ENCODE measurements at places on chromosomes 7 and 10.

GRCh38 chr7:218896-219580 is 26.7 kb downstream of the FAM20C start:
- no peak for DNase-seq

GRCh38 chr10:19888061-19888660 is 71.9 kb downstream of the PLXDC2 start:
- DNase-seq, result no peak

- DNase-seq, result no peak
Measured at GRCh38 chr10:33801705-33802104, 467.2 kb upstream of the NRP1 start.

GRCh38 chr10:17220652-17221100 is 7.4 kb upstream of the VIM start:
- DNase-seq, result no peak

DNA sequence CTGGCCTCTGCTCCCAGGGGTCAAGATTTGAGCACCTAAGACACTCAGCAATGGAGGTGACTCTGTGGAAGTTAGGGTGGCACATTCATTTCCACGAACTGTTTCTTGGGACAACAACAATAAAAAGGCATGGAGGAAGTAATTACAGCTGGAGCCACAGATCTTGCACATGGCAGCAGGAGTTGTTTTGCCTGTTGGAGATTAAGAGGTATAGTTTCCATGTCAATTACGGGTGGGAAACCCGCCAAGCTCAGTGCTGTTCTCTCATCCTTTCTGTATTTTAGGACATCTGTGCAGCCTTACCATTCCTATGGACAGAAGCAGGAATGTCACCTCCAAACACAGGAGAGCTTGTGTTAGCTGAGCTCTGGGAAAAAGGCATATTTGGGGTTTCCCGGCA is 201.2 kb downstream of the SNX10 start:
- DNase-seq, result no peak

DNA sequence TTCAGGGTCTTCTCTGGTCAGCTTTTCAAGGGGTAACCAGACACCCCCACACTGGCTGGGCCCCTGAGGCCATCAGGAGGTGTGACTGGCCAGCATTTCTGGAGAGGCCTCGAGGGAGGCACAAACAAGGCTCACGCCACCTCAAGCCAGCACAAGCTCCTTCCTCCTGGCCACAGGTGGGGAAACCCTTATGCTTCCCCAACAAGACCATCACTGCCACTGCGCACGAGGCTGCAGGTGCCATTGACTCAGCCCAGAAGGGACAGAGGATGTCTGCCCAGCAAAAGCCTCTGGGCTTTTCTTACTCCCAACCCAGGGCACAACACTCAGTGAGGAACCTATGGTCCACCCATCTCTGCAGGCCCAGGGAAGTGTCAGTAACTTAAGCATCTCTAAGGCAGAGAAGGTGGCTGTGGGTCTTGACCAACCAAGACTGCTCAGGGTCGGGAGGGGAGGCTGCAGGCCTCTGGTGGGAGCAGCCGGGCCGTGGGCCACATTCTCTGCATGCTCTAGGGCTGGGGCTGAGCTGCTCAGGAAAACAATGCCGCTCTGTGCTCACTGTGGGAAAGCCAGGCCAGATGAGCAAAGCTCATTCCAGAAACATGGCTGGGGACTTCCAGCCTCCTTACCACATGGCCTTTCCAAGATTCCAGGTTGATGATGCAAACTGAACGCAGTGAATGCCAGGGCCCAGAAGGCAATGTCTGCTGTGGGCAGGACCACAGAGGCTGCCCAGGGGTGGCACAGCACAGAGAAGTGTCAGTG is 24.2 kb upstream of the RASSF4 start:
- DNase-seq, result no peak

DNA sequence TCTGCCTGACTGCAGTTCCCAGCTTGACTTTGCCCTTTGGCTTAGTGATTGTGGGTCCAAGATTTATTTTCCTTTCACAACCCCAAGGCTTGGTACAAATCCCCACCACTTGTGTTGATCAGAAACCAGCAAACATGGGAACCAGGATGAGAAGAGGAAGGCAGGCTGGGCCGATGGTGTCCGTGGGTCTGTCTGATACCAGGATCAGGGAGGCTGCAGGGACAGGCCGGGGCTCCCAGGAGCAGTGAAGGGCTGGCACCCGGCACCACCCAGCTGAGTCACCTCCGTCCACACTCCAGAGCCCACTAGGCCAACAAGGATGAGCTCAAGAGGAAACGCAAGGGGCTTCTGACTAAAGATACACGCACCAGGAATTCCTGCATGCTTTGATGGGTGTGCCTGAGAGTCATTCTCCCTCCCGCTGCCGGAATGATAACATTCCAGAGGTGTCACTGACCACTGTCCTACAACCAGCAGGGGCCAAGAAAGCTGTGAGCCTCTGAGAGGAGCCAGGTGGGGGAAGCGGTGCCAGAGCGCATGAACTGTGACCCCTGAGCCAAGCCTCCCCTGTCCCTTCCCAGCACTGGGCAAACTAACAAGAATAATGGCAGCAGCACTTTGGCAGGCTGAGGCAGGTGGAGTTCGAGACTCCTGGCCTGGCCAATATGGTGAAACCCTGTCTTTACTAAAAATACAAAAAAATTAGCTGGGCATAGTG is 29.2 kb upstream of the PROSER2 start:
- DNase-seq, result no peak

DNA sequence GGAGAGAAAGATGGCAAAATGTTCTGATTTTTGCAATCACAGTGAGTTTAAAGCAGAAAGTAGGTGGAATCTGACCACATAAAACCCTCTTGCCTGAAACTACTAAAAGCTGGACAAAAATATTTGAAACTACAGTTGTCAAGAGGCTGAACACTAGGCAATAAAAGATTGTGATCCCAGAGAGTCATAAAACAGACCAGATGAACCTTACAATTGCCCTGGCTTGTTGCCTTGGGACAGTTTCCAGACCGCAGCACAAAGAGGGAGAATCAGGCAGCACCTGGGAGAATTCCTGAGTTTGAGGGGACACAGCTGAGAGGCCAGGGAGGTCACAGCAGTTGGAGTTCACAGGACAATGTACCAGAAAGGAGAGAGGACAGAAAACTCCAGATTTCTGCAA is 107.3 kb upstream of the NANOS1 start:
- DNase-seq, result no peak

DNA sequence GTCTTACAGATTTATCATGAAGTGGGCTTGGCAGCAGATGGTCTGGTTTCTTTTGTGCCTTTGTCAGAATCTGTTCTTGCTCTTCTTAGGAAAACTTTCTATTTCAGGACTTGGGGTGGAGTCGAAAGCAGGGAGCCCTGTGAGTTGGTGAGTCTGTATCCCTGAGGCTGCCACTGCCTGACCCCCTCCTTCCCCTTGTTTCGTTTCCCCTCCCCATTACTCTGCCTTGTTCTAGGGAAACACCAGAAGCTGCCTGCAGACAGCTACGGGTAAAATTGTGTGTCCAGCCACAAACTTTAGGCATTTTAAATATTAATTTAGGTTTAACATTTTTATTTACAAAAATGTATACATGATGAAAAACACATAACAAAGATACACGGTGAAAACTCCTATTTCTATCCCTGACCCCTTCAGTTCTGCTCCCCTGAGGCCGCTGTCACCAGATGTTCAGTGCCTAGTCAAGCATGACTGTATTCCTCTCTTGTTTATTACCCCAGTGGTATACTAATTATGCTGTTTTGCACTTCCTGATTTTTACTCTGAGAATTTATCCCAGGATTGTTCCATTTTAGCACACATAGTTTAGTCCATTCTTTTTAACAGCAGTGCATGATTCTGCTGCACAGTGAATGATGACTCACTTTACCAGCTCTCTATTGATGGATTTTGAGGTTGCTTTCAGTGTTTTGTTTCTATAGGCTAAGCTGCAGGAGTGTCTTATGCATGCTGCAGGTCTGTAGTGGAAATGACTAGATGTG is 9.1 kb downstream of the TSPAN14 start:
- no peak for DNase-seq

- no peak for DNase-seq
Measured at GRCh38 chr7:89023877-89024276, 228.3 kb upstream of the TEX47 start.

- DNase-seq, result no peak
Measured at GRCh38 chr7:97733276-97734161, 1.6 kb downstream of the TAC1 start.

DNA sequence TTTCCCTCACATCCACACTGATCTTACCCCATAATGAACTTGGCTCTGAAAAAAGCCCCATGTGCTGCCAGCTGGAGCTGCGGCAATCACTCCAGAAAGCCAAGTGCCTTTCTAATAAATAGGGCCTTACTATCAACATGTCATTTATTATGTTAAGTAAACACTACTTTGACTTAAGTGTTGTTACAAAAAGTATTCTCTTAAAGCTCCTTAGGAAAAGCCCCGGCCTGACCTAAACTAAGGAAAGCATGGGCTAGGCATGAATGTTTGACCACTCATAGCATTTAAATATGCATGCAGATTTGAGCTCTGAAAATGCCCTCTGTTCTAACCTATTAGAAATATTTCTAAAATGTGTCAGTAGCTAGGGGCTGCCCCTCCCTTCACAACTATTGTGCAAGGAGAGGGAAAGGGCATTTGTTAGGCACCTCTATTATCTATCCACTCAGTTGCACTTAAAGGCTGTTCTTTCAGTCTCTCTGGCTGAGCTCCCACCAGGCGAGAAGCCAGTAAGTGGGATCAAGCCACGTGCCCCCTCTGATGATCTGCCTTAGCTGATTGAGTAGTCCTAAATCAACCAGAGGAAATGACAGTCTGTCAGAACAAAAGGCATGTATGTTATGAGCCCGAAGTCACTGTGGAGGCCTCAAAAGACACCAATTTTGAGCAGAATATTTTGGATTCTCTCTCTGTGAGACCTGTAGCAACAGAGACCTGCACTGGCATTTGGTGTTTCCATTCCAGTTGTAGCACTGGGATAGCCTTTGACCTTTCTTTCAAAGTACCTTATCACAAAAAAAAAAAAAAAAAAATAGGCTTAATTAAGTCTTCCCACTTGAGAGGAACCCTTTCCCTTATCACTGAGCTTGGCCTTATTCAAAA is 77.1 kb downstream of the ITGB8 start:
- no peak for DNase-seq

- no peak for DNase-seq
Measured at GRCh38 chr7:153529100-153529499, 523.1 kb upstream of the DPP6 start.

DNA sequence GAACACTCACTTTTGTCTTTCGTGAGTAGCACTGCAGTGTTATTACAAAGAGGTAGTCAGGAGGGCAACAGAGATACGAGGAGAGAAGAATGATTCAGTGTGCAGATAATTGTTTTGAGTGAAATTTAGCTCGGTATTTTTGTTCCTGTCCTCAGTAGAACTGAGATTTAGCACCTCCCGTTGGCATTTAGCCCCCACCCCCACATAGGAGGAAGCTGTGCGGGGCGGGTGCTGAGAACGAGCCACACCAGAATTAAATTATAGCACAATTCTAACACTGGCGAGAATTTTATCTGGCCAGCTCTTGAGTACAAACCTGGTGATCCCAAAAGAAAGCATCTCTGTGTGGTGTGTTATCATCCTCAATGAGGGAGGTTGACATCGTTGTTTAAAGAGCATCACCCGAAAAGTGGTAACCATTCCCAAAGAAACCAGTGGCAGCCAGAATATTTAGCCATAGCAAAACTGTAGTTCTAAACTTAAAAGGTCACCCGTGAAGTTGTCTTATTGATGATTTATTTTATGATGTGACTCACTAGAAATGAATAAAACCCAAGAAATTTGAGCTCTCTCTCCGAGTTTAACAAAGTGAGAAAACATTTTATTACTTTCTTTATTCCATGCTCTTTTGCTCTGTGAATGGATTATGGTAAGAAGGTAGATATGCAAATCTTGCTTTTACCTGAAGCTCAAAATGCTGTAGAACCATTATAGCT is 612.2 kb downstream of the SUGCT start:
- DNase-seq, result no peak

GRCh38 chr10:102352066-102352715 is 43.3 kb upstream of the NFKB2 start:
- DNase-seq, result peak; percentile 45

- DNase-seq, result no peak
Measured at GRCh38 chr10:113320211-113320610, 232.6 kb upstream of the HABP2 start.

DNA sequence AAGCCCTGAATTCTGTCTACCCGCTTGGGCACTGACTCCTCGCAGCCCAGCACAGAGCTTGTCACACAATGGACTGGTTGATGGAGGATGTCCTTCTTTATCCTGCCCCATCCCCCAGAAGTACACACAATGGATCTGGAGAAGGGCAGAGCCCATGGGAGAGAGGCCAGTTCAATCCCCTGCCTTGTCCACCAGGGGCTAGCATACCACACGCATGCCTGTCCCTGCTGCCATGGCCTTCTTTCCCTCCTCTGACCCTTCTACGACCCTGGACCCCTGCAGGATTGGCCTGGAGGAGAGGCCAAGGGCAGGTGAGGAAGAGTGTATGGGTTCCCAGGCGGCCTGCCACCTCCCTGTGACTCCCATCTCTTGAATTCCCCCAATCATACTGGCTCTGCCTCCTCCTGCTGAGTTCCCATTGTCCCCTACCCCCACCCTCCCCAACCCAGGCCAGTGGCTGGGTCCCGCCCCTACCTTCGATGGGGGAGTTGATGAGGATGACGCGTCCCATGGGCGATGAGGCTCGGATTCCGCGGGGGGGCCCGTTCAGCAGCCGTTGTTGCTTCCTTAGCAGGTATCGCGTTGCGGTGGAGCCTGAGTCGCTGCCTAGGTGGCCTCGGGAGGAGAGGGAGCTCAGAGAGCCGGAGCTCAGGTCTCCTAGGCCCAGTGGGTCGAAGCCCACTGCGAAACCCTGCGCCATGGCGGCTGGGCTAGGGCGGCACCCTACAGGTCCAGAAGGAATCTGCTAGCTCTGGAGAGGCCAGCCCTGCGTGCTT is 1.2 kb downstream of the PDZD7 start:
- DNase-seq, result no peak

GRCh38 chr7:17474724-17475344 is 176.4 kb downstream of the AHR start:
- DNase-seq, result no peak

GRCh38 chr7:157845203-157845835 is 508.5 kb downstream of the DNAJB6 start:
- DNase-seq, result no peak

- DNase-seq, result no peak
Measured at GRCh38 chr10:32846974-32847373, 111.1 kb downstream of the ITGB1 start.

DNA sequence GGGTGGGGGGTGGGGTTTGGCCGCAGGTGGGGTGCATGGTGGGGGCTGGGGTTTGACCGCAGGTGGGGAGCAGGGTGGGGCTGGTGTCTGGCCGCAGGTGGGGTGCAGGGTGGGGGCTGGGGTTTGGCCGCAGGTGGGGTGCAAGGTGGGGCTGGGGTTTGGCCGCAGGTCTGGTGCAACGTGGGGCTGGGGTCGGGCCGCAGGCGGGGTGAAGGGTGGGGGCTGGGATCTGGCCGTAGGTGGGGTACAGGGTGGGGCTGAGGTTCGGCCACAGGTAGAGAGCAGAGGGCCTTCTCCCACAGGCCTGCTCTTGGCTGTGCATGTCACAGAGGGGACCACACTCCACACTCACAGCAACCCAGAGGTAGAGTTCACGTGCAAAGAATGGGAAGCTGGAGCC is 586.6 kb downstream of the PTPRN2 start:
- no peak for DNase-seq
